NCI-H1417 (cell line): ENCODE measurements at places on chromosomes 5 and 9.

- DNase-seq = no peak
Measured at GRCh38 chr5:114952876-114953275, 216.8 kb downstream of the TRIM36 start.

DNA sequence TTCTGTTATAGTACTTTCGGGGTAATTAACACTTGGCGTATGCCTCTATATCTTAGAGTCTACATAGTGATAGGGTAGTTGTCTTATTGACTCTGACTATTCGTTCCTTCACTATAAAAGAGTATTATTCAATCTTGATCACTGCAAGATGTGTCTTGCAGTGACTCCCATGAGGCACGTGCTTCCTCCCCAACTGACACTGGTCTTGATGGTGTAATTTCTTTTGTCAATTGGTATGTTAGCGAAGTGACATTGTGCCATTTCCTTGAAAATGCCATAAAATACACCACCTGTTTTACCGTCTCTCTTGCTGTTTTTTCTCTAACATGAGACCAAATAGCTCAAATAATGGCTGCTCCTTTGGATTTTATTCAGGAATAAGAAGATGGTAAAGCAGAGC lies 1314.1 kb upstream of the CDH6 start:
- DNase-seq = no peak

GRCh38 chr9:117462861-117463260 lies 48.0 kb upstream of the ASTN2 start:
- no peak for DNase-seq

GRCh38 chr5:168152660-168153059 lies 138.8 kb upstream of the WWC1 start:
- DNase-seq = peak; percentile 17

DNA sequence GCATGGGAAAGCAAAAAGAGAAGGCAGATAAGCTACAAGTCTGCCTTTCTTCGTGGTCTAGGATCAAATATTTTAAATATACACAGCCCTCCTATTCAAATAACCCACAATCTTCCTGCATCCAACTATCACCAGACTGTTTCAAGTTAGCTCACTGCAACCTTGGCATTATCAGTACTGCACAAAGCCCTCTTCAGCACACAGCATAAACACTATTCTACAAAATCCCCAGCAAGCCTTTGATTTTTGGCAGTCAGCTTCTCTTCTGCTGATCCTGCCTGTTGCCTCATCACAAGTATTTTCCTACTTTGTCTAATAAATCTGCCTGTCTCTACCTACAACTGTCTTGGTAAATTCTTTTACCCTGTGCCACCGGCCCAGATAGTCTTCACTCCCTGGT lies 142.9 kb downstream of the COX7C start:
- DNase-seq = no peak
